ENCODE measurements at places on chromosomes 1 and 21. TPM values are rescaled to one million over a fixed set of nuclear protein-coding genes. Genes with fewer than 3 reads are reported as not detected.

The HLX gene
- total RNA-seq: 8.1 TPM

The NBPF4 gene
- 0.07 TPM for total RNA-seq

The PPIAL4G gene
- total RNA-seq: not detected

The PRAMEF9 gene
- not detected for total RNA-seq

The OR2T33 gene
- total RNA-seq: 0.18 TPM

The CLCA2 gene
- total RNA-seq: 0.17 TPM

The NPR1 gene
- 0.84 TPM for total RNA-seq

The SLC2A1 gene
- total RNA-seq: 264 TPM

The RSPH1 gene
- total RNA-seq: 0.98 TPM
